Heart right ventricle (tissue), 16 donors: ENCODE measurements at places on chromosomes 2 and 18. TPM values are rescaled to one million over a fixed set of nuclear protein-coding genes. Genes with fewer than 3 reads are reported as not detected.
A peak's percentile ranks its signal among the peaks of the same experiment; 100 is the strongest.

DNA sequence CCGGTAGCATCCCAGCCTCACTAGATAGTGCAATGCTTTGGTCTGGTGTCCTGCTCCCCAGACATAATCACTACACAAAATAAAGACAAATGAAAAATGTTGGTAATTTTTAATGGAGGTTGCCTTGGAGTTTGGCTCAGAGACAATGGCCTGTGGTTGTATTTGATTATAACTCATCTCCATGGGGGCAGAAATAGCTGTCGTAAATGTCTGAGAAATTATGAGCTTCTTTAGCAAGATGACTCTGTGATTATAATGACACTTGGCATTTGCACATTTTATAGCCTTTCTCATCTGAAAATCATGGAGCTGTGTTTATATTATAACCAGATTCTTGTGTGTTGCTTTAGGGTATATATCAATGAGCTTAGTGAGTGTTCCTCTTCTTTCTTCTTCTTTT is 1779.7 kb upstream of the CELF4 start:
- no peaks in the 10 kb centered on the region for H3K4me1 ChIP-seq
- H3K36me3 ChIP-seq, result no peaks in the 10 kb centered on the region
- H3K27ac ChIP-seq, result no peak overlapping the region
- no peak overlapping the region for H3K4me3 ChIP-seq

- H3K4me1 ChIP-seq, result peaks cover 6% of the 10 kb centered on the region
- H3K36me3 ChIP-seq, result no peaks in the 10 kb centered on the region
- no peak overlapping the region for H3K4me3 ChIP-seq
- peaks cover 38% of the 10 kb centered on the region for H3K27me3 ChIP-seq
Measured at GRCh38 chr2:29314816-29315571, 199.8 kb downstream of the CLIP4 start.

DNA sequence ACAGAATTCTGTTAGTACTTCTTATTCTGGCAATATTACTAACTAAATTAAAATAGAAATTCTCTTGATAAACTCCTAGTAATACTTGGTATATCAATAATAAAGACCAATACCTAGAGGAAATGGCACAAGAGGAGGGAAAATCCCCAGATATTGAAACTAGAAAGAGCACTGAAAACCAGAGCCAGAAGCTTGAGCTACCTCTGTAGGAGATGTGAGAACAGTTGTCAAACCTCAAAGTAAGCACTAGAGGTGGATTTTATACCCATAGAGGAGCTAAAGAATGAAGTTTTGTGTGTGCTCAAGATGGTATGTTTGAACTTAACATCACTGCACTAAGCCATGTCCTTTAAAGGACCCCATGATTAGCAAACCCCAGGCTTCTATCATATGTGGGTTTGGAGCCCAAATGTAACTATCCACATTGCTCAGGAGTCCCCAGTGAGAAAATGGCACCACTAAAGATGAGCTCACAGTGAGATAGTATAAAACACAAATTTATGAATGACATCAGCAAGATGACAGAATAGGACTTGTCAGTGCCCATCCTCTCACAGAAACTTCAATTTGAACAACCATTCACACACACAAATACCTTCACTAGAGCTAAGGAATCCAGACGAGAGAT is 122.1 kb downstream of the PKP4 start:
- H3K4me1 ChIP-seq, result no peaks in the 10 kb centered on the region
- no peak overlapping the region for H3K27ac ChIP-seq
- H3K27me3 ChIP-seq, result no peaks in the 10 kb centered on the region
- no peak overlapping the region for H3K4me3 ChIP-seq
- H3K36me3 ChIP-seq, result peaks cover 26% of the 10 kb centered on the region
- no peak for DNase-seq

- H3K27ac ChIP-seq, result no peak overlapping the region
- peaks cover 17% of the 10 kb centered on the region for H3K36me3 ChIP-seq
- H3K27me3 ChIP-seq, result no peaks in the 10 kb centered on the region
- no peak for DNase-seq
- H3K4me3 ChIP-seq, result peak overlapping the region; percentile 40
Measured at GRCh38 chr2:241035818-241036396, 37.5 kb downstream of the SNED1 start.

Gene LDLRAD4
- total RNA-seq, result 33.8 TPM
